Type B pancreatic cell (in vitro differentiated cells): ENCODE measurements at places on chromosomes 5 and 9. TPM values are rescaled to one million over a fixed set of nuclear protein-coding genes. Genes with fewer than 3 reads are reported as not detected.

Gene FOXI1
- total RNA-seq: not detected in 2 replicates

Gene LRRC19
- total RNA-seq: 0.29 and 0.74 TPM in 2 replicates

DNA sequence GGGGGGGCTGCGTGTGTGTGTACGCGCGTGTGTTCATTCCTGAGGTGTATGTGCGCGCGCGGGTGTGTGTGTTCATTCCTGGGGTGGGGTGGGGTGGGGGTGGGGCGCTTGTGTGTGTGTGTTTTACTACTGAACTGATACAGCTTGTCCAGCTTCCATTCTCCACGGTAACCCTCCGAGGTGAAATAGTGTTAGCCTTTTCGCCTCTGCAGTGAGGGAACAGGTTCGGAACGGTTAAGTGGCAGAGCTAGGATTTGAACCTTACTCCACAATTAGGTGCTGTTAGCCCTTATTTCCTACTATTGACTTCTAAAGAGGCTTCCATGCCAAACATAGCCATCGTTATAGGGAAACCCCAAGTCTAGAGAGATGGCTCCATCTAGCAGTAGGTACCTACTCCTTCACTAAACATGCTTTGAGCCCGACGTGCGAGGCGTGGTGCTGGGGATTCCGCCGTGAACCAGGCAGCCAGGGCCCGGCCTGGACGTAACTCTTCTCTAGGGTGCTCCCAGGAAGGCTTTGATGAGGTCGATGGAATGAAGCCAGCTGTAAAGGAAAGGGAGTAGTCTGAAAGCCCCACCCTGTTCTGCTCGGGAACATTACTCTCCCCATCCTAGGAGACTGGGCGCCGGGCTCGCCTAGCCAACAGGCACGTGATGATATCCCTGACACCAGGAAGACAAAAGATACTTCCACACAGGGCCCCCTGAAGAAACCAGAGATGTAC is 782 bp upstream of the SKP1 start:
- no peak for DNase-seq

Gene AMBP
- total RNA-seq: 110 and 230 TPM in 2 replicates

DNA sequence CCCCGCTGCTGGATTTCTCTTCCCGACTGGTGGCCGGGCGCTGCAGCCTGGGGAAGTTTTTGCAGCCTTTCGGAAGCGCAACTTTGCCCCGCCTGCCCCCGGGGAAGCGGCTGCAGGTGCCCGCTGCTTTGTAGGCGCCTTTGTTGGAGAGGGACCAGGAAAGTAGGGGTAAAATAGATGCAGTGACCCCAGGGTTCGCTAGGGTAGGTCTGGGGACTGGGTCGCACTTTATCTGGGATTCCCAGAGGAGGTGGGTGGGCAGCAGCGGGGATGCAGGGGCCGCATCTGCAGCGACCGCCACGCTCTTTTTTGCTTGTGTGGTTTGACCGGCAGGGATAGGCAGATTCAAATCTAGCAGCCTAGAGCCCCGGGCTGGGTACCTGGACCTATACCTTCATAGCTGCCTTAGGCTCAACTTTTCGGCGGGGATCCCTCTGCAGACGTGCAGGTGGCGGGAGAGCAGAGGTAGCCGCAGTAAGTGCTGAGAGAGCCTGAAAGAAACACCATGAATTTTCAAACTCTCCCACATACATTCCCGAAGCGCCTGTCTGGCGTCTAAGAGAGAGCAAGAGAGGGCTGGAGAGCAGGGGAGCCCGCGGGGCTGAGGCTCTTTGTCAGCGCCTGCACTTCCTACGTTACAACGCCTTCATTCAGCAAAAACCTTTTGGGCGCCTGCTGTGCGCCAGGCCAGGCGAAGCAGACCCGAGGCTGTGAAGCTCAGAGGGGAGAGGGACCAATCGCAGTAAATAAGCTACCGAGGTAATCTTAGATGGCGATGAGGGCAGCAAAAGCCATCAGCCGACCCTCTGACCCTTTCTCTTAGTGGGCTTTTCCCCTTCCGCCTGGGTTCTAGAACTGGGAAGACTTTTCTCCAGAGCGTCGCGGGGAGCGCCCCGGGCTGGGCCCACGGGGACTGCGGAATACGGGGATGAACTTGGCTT is 642 bp downstream of the SV2C start:
- no peak for DNase-seq

- no peak for DNase-seq
These were observed 356.5 kb downstream of the CCDC171 start for GRCh38 chr9:15909297-15909696.

- DNase-seq: no peak
These were observed 3.1 kb upstream of the HOMER1 start for GRCh38 chr5:79516986-79517385.

DNA sequence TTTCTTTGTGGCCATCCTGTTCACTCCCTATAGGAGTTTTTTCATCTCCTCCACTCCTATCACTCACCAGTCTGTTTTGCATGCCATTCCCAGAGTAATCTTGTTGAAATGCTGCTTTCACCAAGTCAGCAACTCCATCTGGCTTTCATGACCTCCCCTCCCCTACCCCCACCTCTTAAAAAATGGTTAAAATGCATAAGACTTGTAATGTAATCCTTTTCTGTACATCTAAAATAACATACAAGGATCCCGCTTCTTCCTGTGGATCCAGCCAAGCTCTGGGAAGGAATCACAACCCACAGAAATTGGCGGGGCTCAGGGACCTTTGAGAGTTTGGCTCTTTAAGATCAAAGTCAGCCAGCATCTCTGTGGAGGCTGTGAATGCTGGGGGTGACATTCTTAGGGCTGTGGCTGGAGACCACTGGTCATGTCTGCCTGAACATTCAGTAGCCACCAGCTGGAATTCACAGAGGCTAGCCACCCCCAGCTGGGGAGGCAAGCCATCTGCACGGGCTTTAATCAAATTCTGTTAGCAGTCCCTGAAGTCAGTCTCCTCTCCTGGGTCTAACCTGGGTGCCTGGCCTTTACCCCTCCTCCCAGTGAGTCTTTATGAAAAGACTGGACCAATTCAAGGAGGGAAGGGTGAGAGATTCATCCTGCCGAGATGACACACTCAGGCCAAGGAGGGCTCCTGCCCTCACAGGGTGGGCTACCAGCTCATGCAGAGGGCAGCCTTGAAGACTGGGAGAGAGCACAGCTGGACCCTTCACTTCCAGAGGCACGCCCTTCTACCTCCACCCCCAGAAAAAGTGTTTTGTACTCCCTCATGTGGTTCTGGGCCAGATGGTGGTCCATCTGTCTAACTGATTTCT is 132.9 kb downstream of the LIFR start:
- no peak for DNase-seq

Gene MRPL41
- total RNA-seq: 50.4 and 51.6 TPM in 2 replicates

Gene MARVELD2
- 26.1 and 62.5 TPM in 2 replicates for total RNA-seq

GRCh38 chr5:77186652-77187370 is 23.7 kb upstream of the PDE8B start:
- no peak for DNase-seq
